ENCODE measurements at places on chromosomes 7 and 10.

GRCh38 chr10:70937661-70938060, 49.3 kb upstream of the PCBD1 start:
- no peaks in the 10 kb centered on the region for H3K36me3 ChIP-seq
- no peaks in the 10 kb centered on the region for H3K4me1 ChIP-seq
- H3K27me3 ChIP-seq = peaks cover 3% of the 10 kb centered on the region
- DNase-seq = no peak
- H3K27ac ChIP-seq = no peak overlapping the region

DNA sequence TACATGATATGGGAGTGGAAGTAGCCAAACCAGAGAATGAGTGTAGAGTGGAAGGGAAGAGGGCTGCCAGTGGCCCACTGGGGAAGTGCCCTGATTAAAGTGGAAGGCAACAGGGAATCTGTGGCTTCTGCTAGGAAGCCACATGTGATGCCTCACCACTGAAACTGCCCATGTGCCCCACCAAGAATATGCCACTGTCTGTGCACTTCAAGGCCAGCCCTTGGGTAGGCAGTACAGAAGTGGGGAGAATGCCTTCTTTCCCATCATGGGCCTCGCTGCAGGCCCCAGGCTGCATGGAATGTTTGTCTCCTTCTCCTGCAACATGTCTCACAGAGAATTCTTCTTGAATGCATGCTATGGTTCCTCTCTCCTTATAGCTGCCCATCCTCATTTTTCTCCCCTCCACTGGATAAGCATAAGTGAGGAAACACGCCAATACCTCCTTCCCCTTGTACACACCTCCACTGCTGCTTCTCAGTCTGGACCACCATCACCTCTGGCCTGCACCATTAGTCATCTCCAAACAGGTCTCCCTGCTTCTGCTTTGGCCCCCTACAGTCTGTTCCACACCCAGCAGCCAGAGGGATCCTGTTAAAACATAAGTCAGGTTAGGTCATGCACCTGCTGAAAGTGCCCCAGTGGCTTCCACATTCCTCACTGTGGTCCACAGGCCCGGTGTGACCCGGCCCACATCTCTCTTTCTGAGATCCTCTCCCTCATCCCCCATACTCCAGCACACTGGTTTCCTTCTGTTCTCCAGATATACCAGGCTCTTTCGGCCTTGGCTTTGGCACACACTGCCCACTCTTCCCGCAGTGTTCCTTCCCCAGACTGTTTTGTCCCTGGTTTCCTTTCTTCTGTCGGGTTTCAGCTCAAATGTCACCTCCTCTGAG, 37.1 kb downstream of the SNX10 start:
- no peak for DNase-seq
- no peaks in the 10 kb centered on the region for H3K4me1 ChIP-seq
- H3K36me3 ChIP-seq = no peaks in the 10 kb centered on the region
- no peaks in the 10 kb centered on the region for H3K27me3 ChIP-seq

DNA sequence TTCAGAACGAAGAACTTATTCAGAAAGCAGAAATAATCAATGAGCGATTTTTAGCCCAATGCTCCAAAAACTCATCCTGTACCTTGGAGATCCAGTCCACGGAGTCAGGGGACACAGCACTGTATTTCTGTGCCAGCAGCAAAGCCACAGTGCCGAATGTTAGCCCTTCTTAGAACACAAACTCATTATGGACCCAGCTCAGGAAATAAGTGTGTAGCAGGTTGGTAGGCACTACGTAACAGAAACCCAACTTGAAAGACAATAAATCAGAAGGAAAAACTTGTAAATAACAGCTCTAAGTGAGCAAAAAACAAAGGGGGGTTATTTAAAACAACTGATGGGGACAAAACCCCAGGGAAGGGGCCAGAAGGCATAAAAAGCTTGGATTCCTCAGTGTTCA, 112.0 kb upstream of the PRSS1 start:
- DNase-seq = no peak
- peaks cover 10% of the 10 kb centered on the region for H3K27me3 ChIP-seq
- no peaks in the 10 kb centered on the region for H3K36me3 ChIP-seq

DNA sequence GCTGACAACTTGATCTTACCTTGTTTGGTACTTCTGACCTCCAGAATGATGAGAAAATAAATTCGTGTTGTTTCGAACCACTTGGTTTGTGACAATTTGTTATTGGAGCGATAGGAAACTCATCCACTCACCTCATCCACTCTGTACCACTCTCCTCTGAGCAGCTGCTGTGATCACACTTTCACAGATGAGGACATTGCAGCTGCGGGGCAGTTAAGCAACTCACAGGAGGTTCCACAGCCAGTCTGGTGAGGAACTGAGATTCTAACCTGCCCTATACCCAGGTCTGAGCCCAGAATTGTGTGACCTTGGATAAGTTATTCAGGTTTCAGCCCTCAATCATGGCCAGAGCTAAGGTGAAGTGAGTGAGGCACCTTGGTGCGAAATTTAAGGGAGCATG, 35.2 kb downstream of the BTBD16 start:
- H3K36me3 ChIP-seq = no peaks in the 10 kb centered on the region
- no peaks in the 10 kb centered on the region for H3K27me3 ChIP-seq
- DNase-seq = no peak
- no peak overlapping the region for H3K4me3 ChIP-seq

DNA sequence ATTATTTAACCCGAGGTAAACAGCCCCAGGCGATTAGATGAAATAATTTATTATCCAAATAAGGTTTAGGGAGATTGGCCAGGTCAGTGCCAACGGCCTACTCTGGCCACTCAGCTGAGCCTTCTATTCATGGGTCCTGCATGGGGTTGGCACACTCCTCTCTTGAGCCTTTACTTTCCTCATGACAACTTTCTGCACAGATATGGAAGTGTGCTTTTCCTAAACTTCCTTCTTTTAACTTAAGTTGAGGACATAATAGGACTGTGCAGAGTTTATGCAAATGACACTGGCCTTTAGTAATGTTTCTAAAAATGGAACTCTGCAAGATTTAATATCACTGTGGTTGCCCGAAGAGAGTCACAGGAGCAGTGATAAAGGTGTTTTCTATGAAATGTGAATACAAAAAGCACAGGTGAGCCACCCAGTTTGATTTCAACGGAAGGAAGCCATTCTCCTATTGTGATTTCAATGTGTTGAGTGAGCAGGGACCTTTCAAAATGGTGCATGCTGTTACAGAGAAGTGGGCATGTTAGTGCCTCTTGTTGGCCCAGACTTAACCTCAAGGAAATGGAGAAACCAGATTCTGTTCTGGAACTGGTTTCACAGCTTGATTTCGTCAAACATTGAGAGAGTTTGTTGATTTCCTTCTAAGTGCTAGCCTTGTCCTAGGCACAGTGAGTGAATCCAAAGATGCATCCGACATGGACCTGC, 55.7 kb downstream of the LYZL2 start:
- no peaks in the 10 kb centered on the region for H3K36me3 ChIP-seq
- no peak overlapping the region for H3K4me3 ChIP-seq
- H3K27me3 ChIP-seq = peaks cover 17% of the 10 kb centered on the region
- H3K4me1 ChIP-seq = no peaks in the 10 kb centered on the region

DNA sequence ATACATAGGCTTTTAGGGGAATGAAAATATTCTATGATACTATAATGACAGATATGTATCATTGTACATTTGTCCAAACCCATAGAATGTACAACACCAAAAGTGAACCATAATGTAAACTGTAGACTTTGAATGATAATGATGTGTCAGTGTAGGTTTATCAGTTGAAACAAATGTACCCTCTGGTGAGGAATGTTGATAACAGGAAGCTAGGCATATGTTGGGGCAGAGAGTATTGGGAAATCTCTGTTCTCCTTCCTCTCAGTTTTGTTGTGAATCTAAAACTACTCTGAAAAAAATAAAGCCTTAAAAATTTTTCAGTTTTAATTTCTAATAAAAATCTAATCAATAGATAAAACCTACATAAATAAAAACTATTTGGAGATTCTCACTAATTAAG, 36.9 kb downstream of the C1GALT1 start:
- DNase-seq = no peak
- no peaks in the 10 kb centered on the region for H3K27me3 ChIP-seq
- no peaks in the 10 kb centered on the region for H3K36me3 ChIP-seq
- peaks cover 7% of the 10 kb centered on the region for H3K4me1 ChIP-seq
- H3K4me3 ChIP-seq = no peak overlapping the region
- H3K27ac ChIP-seq = no peak overlapping the region

DNA sequence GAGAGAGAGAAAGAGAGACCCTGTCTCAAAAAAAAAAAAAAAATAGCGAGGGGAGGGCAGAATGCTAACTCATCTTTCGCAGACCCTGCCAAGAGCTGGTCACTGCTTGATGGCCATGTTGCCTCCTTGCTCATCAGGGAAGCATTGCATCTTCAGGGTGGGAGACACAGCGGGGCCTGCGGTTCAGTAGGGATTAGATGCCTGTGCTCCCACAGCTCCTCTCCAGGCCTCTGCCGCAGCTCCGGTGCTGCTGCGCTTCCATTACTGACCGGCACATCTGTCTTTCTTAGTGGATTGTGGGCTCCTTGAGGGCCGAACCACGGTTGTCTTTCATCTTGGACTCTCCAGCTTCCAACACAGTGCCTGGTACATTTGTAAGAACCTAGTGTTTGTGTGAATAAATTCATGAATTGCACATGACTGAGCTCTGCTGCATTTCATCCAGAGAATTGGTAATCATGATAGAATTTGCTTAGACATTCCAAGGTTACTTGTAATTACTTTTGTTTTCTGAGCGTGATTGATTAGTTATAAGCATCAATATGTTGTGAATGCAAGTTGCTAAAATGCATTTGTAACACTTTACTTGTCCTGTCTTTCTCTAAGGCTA, 16.8 kb downstream of the HK1 start:
- no peak overlapping the region for H3K27ac ChIP-seq
- no peaks in the 10 kb centered on the region for H3K36me3 ChIP-seq
- no peak for DNase-seq
- H3K27me3 ChIP-seq = peaks cover 13% of the 10 kb centered on the region

DNA sequence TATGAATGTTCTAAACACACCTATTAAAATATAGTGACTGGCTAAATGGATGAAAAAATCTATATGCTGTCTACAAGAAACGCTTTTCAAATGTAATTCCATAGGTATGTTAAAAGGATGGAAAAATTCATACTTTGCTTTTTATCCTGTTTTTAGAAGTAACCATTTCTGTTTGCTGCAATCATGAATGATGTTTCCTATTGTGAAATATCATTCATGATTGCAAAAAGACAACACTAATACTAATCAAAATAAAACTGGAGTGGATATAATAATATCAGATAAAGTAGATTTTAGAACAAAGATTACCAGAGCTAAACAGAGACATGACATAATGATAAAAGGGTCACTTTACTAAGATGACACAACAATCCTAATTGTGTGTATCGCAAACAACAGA, 138.2 kb downstream of the FANK1 start:
- no peak for DNase-seq
- no peak overlapping the region for H3K27ac ChIP-seq
- H3K27me3 ChIP-seq = no peaks in the 10 kb centered on the region
- no peak overlapping the region for H3K4me3 ChIP-seq
- H3K36me3 ChIP-seq = no peaks in the 10 kb centered on the region

DNA sequence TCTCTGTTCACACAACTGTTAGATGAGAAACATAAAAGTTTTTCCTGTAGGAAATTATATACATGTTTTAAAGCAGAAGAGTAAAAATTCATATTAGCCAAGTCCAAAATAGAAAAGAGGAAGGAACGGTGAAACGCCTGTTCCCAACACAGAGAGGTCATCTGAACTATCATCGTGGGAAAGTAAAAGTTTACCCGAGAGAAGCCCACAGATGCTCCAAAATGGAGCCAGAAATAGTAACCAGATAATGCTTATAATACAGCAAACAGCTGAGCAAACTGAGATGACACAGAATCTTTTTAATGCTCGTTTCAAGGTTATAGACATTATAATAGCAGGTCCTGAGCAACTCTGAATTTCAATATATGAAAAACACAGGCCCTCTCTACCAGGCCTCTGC, 24.5 kb downstream of the FRMD4A start:
- H3K27ac ChIP-seq = no peak overlapping the region
- H3K27me3 ChIP-seq = peaks cover 14% of the 10 kb centered on the region
- no peak for DNase-seq
- no peaks in the 10 kb centered on the region for H3K4me1 ChIP-seq
- H3K4me3 ChIP-seq = no peak overlapping the region
- H3K36me3 ChIP-seq = no peaks in the 10 kb centered on the region

GRCh38 chr7:93958216-93958615, 36.7 kb downstream of the GNG11 start:
- peak overlapping the region; percentile 37 for H3K4me3 ChIP-seq
- no peaks in the 10 kb centered on the region for H3K36me3 ChIP-seq
- DNase-seq = peak; percentile 86
- peaks cover 21% of the 10 kb centered on the region for H3K4me1 ChIP-seq
- H3K27me3 ChIP-seq = no peaks in the 10 kb centered on the region
- peak overlapping the region; percentile 93 for H3K27ac ChIP-seq

DNA sequence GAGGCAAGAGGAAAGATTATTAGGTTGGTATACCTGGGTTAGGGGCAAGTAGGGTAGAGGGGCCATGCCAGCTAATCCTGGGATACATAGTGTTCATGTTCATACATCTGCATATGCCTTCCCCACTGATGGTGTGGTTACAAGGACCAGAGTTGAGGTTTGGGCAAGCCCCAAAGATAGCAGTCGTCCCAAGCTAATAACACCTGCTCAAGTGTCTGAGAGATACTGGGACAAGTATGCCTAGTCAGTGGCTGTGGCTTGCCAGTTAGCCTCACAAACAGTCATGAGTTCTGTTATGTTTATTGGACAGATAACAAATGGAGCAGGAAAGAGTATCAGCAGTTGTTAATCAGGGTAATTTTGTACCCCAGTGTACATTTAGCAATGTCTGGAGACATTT, 139.6 kb downstream of the ADAM22 start:
- DNase-seq = no peak
- H3K4me1 ChIP-seq = no peaks in the 10 kb centered on the region
- no peak overlapping the region for H3K27ac ChIP-seq
- H3K4me3 ChIP-seq = no peak overlapping the region
- H3K36me3 ChIP-seq = no peaks in the 10 kb centered on the region

GRCh38 chr7:88169717-88170320, 50.0 kb downstream of the SRI start:
- H3K27me3 ChIP-seq = no peaks in the 10 kb centered on the region
- no peaks in the 10 kb centered on the region for H3K4me1 ChIP-seq
- H3K4me3 ChIP-seq = no peak overlapping the region
- no peak overlapping the region for H3K27ac ChIP-seq
- no peaks in the 10 kb centered on the region for H3K36me3 ChIP-seq
- peak; percentile 40 for DNase-seq

GRCh38 chr10:35420044-35420443, 83.7 kb downstream of the CCNY start:
- no peaks in the 10 kb centered on the region for H3K27me3 ChIP-seq
- H3K36me3 ChIP-seq = no peaks in the 10 kb centered on the region
- DNase-seq = peak; percentile 47

GRCh38 chr7:115838829-115839228, 191.7 kb downstream of the TFEC start:
- H3K36me3 ChIP-seq = no peaks in the 10 kb centered on the region
- no peak overlapping the region for H3K4me3 ChIP-seq
- peaks cover 3% of the 10 kb centered on the region for H3K27me3 ChIP-seq
- peaks cover 2% of the 10 kb centered on the region for H3K4me1 ChIP-seq
- no peak overlapping the region for H3K27ac ChIP-seq

DNA sequence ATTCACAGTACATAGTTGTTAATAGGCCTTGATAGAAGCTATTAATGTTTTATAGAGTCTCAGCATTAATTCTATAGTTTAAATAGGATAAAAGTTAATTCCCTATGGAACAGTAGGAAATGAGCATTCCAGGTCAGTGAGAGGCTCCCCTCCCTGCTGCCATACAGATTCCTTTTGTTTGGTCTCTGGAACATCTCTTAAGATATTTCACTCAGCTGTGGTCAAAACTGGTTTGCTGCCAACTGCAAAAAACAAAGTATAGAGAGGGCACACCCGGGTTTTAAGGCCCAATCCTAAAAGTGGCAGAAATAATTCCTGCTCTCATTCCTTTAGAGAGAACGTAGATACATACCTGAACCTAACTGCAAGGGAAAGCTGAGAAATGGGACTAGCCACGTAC, 51.3 kb downstream of the MDFIC start:
- no peak overlapping the region for H3K27ac ChIP-seq
- H3K4me1 ChIP-seq = no peaks in the 10 kb centered on the region

Data from endothelial cell of umbilical vein (primary cell).